Fibroblast of skin of left quadriceps (primary cell): ENCODE measurements at places on chromosomes 11 and 22.
A peak's percentile ranks its signal among the peaks of the same experiment; 100 is the strongest.

GRCh38 chr22:41597635-41597953 is 8.0 kb upstream of the PMM1 start:
- no peak for DNase-seq

DNA sequence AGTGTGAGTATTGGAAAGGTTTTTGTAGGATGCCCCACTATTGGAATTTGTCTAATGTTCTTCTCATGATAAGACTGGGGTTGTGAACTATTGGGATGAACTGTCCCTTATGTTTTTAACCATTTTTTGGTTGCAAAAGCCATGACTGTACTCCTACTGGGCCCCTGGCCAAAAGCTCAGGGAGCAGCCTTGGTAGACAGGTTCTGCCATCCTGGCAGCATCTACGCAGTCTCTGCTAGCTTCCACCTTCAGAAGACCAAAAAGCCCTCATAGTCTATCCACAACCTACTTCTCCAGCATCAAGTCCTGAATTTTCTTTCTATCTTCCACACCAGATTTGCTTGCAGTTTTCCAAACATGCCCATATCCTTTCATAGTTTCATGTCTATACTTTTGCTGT is 211.8 kb downstream of the TENM4 start:
- no peak for DNase-seq

GRCh38 chr11:126156814-126157213 is 54.6 kb downstream of the RPUSD4 start:
- no peak for DNase-seq

DNA sequence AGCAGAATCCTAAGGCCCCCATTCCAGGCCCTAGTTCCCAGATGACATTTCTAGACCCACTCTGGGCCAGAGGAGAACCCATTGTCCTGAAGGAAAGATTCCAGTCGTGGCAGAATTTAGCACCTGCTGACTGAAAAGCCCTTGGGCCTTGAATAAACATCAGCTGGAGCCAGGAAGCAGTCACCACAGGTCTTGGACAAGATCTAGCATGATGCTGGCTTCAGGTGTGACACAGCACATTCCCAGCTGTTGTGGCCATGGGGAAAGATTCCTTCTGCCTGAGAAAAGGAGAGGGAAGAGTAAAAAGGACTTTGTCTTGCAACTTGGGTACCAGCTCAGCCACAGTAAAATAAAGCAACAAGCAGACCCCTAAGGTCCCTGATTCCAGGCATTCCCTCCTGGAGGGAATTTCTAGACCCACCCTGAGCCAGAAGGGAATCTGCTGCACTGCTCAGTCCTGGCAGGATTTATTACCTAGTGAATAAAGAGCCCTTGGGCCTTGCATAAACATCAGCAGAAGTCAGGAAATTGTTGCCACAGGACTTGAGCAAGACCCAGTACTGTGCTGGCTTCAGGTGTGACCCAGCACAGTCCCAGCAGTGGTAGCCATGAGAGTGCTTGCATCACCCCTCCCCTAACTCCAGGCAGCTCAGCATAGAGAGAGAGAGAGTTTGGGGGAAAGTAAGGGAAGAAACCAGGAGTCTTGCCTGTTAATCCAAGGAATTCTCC is 42.5 kb upstream of the PAMR1 start:
- no peak for DNase-seq

DNA sequence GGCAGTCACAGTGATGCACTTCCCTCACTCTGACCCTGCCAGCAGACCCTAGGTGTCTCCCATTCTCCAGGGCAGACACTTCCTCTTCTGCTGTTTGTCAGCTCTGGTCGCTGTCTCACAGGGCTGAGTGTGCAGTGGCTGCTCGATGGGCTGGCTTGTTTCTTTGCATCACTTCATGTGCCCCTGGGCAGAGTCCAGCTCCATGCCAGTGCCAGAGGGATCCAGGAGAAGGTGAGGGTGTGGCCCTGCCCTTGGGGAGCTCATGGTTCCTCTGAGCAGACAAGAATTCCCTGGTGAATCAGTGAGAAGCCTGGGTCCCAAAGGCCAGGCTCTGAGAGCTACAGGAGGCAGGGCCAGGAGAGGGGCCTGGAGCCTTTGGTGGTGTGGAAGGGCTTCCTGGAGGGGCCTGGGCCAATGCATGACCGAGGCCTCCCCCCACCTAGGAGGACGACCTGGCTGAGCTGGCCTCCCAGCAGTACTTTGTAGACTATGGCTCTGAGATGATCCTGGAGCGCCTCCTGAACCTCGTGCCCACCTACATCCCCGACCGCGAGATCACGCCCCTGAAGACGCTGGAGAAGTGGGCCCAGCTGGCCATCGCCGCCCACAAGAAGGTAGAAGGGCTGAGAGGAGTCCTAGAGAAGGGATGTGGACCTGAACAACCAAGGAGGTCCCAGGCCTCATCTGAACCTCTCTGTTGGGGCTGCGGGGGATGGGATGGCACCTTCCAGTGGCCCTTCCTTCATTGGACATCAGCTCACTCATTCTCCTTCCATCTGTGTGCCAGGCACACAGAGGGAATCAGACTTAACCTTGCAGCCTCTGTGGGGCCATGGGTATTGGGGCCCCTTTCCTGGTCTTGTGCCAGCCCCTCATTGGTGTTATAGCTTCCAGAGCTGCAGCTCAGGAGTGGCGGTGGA is 66.1 kb downstream of the MYO7A start:
- DNase-seq: no peak

- no peak for DNase-seq
These were observed 61.3 kb upstream of the CHORDC1 start for GRCh38 chr11:90284171-90284570.

GRCh38 chr11:64610596-64610995 is 19.6 kb downstream of the SLC22A12 start:
- DNase-seq: no peak

DNA sequence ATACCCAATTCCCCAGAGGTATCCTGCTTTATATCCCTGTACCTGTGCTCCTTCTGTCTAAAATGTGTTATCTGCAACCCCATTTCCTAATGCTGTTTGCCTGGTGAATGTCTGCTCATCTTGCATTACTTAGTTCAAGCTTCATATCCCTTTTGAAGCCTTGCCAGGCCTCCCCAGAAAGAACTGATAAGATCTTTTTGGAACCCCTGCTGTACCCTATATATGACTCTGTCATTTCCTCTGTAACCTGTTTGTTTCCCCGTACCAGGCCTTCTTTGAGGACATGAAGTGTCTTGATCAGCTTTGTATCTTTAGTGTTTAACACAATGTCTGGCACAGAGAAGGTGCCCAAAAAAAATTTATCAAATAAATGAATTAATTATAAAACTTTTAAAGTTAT is 77.6 kb downstream of the LIF start:
- no peak for DNase-seq

DNA sequence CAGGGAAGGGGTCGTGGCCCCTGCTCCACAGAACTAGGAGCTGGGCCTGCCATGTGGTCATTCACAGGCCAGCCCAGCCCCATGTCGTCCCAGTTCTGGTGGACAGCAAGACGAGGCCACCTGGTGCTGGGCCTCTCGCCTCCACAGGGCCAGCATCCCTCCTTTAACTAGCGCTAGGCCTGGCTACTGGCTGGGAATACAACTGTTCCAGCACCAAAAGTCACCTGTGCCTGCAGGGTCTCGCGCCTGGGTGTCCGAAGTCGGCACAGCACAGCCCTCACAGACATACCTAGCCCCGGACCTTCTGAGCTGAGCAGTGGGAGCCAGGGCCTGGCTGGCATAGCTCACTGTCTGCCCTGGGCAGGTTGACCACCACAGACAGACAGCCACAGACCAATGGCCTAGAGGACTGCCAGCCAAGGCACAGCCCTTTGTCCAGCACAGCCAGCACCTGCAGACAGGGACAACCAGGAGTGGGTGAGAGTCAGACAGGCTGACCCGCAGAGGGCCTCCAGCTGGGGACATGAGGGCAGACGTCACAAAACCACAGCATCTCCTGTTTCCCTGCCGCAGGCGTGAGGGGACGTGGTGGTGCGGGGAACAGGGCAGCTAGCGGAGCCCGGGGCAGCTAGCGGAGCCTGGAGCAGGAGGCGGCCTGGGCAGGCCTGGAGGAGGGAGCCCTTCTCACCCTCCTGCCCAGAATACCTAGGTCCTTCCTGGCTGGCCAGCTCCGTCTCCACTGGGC is 27.2 kb upstream of the TH start:
- DNase-seq: no peak

- DNase-seq: no peak
These were observed 27.7 kb upstream of the MUC5B start for GRCh38 chr11:1194977-1195681.

DNA sequence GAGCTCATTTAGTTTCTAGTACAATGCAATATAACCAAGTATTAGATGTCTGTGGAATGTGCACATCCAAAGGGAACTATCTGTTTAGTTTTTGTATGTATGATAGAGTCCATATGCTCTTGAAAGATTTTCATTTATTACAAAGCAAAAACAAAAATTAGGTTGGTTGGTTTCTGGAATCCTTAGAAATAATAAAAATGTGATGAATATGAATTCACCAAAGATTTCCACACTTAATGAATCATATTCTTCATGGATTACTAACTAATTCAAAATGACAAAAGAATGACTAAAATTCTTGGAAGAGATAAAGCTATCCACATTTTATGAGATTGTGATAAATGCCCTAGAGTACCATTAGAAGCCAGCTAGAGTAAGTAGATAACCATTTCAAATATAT is 261.1 kb downstream of the SBF2 start:
- DNase-seq: peak; percentile 81

DNA sequence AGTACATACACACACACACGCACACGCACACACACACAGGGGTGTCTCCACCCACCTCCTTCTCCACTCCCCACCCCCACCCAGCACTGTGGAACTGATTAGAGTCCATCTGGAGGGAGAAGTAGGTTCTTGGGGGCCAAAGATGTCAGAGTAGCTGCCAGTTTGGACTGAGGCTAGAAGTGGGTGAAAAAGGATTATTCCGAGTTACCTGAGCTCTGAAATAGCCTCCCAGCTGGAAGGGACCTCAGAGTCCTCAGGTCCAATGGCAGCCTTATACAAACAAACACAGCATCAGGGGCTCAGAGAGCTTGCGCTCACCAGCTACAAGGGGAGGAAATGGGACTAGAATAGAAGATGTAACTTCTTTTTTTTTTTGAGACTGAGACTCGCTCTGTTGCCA is 20.8 kb downstream of the IL10RA start:
- no peak for DNase-seq

DNA sequence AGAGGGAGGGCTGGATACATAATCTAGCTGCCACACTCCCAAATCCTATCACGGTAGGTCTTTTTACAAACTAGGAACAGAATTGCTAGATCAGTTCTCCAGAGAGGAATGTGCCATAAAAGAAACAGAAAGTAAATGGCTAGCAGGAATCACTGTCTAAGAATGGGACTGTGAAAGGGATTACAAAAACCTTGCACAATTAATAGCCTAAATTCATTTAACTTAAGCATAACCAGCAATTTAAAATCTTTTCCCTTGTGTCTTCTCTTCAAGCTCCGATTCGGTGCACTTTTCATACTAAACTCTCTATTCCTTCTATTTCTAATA is 35.2 kb downstream of the APOL5 start:
- no peak for DNase-seq

- DNase-seq: no peak
These were observed 398.3 kb upstream of the SYN3 start for GRCh38 chr22:33456511-33456910.

DNA sequence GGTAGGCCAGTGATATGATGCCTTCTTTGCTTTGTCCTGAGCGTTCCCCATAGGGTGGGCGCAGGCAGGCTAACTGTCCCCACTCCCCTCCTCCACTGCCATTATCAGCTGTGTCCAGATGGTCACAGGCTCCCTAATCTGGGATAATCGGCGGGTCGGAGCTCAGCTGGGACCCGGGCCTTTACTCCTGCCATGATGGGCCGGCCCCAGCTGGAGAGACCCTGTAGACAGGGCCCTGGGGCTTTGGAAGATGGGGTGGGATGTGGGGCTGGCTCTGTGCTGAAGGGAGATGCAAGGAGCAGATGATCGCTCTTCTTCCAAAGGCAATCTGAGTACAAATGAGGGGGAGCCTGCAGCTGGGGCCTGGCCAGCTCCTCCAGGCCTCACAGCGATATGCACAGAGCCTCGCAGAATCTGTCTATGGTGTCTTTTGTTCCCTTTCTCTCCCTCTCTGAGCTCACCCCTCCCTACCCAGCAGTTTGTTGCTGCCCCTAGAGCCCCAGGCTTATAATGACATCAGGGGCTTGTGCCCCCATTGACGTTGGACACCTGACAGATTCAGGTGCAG is 11.9 kb downstream of the KLHL35 start:
- no peak for DNase-seq

DNA sequence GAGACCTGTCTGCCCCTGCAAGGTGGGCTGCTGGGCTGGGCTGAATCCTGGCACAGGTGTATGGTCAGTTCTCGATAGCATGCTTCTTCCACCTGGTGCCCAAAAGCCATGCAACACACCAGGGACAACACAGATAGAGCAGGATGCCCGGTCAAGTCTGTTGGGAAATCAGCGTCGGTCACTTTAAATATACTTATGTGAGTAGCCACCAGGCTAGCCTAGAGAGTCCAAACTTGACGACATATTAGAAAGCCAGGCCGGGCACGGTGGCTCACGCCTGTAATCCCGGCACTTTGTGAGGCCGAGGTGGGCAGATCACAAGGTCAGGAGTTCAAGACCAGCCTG is 8.9 kb downstream of the C1QTNF6 start:
- DNase-seq: no peak

DNA sequence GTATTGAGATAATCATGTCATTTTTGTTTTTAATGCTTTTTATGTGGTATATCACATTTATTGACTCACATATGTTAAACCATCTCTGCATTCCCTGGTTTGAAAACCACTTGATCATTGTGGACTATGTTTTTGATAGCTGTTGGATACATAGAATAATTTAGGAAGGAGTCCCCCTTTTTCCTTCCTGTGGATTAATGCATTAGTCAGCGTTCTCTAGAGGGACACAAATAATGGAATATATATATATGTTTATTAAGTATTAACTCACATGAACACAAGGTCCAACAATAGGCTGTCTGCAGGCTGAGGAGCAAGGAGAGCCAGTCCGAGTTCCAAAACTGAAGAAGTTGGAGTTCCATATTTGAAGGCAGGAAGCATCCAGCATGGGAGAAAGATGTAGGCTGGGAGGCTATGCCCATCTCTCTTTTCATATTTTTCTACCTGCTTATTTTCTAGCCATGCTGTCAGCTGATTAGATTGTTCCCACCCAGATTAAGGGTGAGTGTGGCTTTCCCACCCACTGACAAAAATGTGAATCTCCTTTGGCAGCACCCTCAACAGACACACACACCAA is 123.8 kb downstream of the ZNF280B start:
- no peak for DNase-seq

DNA sequence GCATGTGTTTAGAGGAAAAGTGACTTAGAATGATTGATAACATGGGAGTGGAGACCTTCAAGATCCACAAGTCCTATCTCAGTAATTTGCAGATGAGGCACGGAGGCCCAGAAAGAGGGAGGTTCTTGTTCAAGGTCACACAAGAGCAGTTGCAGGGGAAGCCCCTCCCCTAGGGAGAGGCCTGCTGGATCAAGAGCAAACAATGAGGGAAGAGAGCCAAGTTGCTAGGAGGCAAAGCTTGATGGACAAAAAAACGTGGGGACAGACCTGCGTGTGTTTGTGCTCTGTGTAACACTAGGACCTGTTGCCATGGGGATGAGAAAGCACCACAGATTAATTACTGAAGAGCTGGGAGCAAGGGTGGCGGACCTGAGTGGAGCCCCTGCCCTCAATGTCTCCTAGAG is 6.4 kb upstream of the MFRP start:
- no peak for DNase-seq
